ENCODE measurements at places on chromosomes 5 and 9.

GRCh38 chr5:134911285-134912206 is 6.6 kb downstream of the PCBD2 start:
- DNase-seq = no peak

DNA sequence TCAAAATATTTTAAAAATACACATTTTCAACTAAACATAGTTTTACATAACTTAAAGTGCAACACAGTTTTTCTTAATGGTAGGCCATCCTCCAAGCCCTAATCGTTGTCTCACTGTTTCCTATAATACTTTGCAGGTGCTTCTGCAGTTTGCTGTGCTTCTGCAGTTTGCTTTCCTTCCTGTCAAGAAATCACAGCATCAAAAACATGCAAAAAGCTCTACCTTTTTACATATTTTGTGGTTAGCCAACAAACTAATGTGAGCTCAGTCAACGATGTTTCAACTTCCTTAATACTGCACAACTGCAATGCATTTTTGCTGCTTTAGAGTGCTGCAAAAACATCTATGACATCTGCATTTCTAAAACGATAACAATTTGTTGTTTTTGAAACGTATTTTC is 25.2 kb downstream of the EMB start:
- DNase-seq = no peak

DNA sequence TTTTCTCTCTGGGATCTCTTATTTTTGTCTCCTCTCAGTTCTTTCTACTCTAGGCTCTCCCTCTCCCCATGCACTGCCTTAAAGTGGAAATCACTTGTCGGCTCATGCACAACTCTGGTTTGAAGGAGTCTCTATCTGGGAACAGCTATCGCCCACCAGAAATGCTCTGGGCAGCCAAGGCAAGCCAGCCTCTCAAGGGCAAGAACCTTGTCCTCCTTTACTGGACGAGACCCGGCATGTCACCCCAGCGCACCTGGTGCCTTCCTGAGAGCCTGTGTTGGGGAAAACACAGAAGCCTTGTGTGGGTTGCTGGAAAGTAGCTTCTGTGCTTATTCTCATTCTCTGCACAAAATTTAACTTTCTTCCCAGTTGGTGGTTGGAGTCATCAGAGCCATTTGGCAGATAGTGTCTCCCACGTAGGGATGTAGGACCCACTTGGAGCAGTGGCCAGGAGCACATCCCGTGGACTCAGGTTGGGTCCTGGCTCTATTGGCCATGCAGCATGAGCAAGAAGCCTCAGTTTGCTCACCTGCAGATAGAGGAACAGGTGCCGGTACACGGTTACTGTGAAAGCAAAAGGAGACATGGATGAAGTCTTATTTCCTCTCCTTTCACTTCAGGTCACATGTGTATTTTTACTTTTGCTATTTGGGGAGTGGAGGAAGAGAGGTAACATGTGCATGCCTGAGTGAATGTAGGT is 165.3 kb downstream of the IRX2 start:
- no peak for DNase-seq

DNA sequence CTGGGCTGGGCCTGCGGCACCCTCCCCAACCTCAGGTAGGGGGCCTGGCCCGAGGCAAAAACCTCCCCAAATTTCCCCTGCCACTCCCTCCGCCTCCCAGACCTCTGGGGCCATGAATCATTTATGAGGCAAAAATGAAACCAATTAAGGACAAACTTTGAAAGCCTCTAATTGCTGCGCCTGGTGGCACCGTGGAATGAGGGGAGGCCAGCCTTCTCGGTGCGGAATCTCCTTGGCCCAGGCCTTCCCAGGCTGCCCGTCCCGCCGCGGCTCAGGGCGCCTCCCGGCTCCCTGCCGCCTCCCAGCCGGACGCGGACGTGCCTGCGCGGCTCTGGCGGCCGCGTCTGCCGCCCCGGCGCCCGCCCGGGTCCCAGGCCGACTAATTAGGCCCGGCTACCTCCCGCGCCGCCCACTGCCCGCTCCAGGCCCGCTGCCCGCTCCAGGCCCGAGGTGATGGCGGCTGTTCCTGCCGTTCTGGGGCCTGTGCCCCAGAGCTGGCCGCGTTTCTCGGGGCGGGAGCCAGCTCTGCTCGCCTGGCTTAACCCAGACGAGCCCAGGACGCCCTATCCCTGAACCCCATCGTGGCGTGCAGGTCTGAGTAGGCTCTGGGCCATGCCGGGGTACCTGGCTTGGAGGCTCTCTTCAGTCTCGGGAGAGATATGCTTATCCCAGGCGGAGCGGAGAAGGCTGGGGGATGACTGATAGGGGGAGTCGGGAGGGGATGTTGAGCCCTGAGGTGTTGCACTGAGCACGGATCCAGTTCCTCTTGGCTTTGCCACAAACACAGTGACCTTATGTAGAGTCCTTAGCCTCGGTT is 20.1 kb downstream of the CXXC5 start:
- DNase-seq = peak; percentile 46

GRCh38 chr9:106376689-106377088 is 486.3 kb upstream of the ZNF462 start:
- DNase-seq = no peak

GRCh38 chr9:136671254-136671614 is 8.5 kb downstream of the EGFL7 start:
- DNase-seq = no peak

DNA sequence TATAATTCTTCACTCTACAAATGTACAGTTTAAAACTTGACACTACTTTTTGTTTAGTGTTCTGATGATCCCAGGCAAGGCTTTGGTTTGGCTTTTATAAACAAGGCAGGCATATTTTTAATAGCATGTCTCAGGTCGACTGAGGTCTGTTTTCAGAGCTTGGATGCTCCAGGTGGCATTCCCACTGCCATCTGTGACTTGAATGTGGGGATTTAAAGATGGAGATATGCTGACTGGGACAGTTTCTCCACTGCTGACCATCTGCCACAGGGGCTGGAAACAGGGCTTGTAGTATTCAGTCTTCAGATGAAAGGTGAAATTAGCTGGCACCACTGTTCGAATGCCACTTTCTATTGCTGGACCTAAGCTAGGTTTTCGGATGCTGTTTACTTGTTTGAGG is 1266.2 kb upstream of the CDH18 start:
- no peak for DNase-seq

DNA sequence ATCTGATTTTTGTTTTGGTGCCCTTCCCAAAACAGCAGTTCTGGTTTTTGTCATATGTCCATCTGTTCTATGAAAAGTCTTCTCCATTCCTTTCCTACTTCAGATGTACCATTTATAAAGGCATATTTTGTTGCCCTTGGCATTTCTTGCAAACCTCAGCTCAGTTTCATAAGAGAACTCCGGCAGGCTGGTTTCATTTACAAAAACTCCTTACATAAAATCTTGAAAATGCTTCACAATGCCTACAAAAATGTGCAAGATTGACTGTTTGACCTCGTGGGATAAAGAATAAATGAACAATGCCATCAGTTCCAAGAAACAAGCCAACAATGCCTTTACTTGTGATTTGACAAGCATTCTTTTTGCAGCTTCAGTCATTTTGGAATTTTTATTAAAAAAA is 39.1 kb upstream of the CTNNAL1 start:
- DNase-seq = no peak

DNA sequence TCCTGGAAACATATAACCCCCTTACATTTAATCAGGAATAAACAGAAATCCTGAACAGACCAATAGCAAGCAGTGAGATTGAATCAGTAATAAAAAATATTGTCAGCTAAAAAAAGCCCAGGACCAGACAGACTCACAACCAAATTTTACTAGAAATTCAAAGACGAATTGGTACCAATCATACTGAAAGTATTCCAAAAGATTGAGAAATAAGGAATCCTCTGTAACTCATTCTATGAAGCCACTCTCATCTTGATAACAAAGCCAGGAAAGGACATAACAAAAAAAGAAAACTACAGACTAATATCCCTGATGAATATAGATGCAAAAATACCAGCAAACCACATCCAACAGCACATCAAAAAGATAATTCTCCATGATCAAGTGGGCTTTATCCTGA is 714.0 kb downstream of the SEMA5A start:
- no peak for DNase-seq

GRCh38 chr9:5832071-5832537 is 813 bp downstream of the ERMP1 start:
- DNase-seq = no peak

- no peak for DNase-seq
Measured at GRCh38 chr9:95719354-95719753, 156.1 kb upstream of the ERCC6L2 start.

Data from iPS-NIHi11 (cell line).